OCI-M1 (cell line): ENCODE measurements at places on chromosomes 5 and 9.
A peak's percentile ranks its signal among the peaks of the same experiment; 100 is the strongest.

DNA sequence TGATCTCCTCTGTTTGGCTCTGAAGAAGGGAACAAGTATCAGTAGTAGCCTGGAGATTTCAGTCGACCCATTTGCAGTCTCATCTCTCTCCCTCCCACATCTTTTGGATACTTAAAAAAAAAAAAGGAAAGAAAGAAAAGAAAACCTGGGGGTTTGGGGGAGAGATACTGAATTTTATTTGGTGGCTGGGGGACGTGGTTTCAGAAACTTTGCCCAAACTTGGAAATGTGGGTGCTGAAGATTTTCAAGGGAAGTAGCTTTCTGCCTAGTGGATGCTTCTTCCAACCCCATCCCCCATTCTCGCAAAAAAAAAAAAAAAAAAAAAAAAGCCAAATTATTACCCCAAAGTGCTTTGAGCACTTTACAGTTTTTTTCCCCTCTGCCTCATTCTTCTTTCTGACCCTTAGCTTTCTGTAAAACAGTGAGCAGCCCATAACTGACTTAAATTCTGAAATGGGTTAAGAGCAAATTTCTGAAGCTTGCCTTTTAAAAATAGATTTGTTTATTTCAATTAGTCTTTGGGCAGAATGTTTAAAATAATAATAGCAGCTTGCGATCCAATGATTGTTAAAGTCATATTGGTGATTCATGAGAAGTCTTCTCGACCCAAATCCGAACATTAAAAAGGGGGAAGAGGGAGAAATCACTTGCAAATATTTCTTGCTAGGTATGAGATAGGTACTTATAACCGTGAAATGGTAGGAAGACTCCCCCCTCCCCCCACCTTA is 894 bp downstream of the FST start:
- DNase-seq, result peak; percentile 60

- DNase-seq, result no peak
Observed at GRCh38 chr5:41797662-41798061, 72.6 kb downstream of the OXCT1 start.

DNA sequence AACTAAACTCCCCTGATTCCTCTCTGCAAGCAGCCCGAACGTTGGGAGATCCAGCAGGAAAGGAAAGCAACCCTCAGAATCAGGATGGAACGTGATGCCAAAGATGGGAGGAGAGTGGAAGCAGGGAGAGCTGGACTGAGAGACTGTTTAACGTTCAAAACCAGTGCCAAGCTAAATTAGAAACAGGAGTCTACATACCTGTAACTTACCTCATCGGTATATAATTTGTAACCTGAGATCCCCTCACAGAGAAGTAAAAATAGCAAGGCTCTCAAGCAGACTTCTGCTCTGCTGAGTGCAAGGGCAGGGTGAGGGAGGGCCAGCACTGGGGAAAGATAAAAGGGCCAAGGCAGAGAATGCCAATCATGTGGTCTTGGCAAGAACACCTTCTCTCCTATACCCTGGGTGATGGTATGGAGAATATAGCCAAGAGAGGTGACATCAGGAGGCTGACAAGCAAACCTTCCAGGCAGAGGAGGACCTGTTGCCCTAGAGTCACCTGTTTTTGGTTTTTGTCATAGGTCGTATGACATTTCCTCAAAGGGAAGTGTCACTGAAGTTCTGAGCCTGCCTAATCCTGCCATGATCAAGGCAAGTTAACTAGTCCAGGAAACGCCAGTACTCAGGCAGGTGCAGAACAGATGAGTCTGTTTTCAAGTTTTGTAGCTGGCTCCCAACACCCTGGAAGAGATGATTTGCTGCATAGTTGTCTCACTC is 472.0 kb downstream of the NFIB start:
- DNase-seq, result no peak

- DNase-seq, result no peak
Observed at GRCh38 chr5:101338226-101338625, 435.1 kb upstream of the ST8SIA4 start.

DNA sequence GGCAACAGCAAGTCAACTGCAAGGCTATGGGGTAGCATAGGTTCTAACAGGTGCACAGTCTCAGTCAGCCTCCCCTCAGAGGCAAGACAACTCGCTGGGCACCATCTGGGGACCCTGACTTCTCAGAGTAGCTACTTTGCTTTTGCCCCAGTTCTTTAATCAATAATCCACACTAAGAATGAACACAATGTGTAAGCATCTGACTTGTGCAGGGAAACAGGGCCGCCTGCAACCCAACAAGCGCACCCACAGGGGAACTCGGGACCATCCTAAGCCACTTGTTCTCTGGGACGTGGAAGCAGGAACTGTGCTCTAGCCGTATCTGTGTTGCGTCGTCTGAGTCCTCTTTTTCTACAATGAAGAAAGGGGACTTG is 1.9 kb downstream of the MOB3B start:
- no peak for DNase-seq

DNA sequence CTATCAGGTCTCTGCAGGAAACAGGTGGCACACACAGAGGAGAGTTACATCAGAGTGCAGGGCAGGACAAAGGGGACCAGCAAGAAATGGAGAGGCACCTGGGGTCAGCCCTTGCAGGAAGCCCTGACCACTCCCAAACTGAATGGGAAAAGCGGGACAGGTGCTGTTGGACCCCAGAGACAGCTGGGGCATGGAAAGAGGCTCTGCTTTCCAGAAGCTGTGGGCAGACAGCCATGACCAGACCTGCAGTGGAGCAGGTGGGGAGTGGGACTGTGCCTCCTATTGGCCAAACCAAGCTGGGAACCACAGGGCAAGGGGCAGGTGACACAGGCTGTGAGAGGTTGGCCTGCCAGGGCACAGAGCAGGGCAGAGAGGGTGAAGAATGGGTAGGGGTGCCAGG is 125.8 kb downstream of the BOD1 start:
- no peak for DNase-seq

GRCh38 chr5:2524620-2525019 is 226.9 kb downstream of the IRX2 start:
- DNase-seq, result no peak

DNA sequence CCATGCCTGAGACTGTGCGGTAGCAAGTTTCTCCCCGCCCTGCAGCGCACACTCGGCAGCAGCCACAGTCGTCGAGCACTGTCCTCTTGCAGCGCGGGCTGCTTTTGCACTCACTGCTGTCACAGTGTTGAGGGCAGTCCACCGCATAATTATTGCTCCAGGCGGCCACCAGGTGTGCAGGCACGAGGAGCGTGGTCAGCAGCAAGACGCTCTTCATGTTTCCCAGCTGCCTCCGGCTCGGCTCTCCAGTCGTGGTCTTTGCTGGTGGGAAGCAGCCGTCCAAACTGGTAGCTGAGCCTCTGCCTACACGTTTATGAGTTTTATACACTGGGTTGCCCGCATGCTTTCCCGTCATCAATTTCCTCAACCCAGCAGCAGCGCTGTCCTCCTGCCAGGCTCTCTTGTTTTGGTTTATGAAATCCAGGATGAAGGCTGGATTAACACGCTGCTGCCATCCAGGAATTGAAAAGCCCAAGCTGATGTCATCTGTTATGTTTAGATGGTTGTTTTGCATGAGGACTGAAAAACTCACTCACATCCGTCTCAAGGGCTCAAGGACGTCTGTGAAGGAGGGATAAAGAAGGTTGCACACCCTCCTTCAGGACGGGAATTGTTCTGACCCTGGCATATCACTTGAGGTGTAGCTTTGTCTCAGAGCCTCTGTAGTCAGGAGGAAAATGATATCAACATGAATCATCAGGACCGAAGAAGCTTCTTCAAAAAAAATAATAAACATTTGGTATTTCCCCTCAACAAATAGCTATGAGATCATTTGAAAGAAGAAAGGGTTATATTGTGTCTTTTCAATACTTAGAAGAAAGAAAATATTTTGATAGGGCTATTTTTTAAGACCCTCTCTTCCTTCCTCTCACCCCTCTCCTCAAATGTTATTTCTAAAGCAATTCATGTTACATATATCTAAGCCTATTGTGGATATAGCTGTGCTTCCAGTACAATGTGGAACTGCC is at the start of gene ESM1:
TSS of gene ESM1 (minus strand) at position 293 of the 968 bp plus-strand sequence. CDS start at position 217, 76 bp downstream.
- no peak for DNase-seq

- DNase-seq, result no peak
Observed at GRCh38 chr5:159854916-159855315, 61.4 kb upstream of the ADRA1B start.

- no peak for DNase-seq
Observed at GRCh38 chr9:117938086-117938485, 233.9 kb downstream of the TLR4 start.

- no peak for DNase-seq
Observed at GRCh38 chr5:134038138-134038537, 33.4 kb upstream of the VDAC1 start.

GRCh38 chr9:116027511-116027910 is 126.1 kb upstream of the PAPPA start:
- DNase-seq, result peak; percentile 64

GRCh38 chr9:75712700-75713099 is 177.8 kb upstream of the PCSK5 start:
- no peak for DNase-seq

- DNase-seq, result peak; percentile 0
Observed at GRCh38 chr5:123344816-123345426, 78.3 kb downstream of the CEP120 start.

- no peak for DNase-seq
Observed at GRCh38 chr9:17018540-17019196, 116.2 kb upstream of the CNTLN start.

DNA sequence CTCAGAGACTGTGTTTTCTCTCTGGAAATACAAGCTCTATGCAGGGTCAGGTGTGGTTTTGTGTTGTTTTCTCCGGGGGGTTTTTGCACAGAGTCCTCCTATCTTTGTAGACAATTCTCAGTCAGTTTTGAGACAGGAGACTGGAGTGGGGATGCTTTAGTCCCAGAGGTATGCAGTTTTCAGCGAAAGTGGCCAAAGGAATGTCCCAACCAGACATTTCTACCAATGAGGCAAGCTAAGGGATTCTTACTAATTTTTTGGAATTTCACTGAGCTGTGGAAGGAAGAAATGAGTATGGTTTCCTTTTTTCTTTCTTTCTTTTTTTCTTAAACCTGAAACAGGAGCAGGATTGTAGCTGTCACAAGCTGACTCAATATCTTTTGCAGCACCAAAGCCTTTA is 35.3 kb upstream of the PLPP1 start:
- DNase-seq, result no peak

- no peak for DNase-seq
Observed at GRCh38 chr5:16617274-16617968, 624 bp upstream of the RETREG1 start.

- DNase-seq, result no peak
Observed at GRCh38 chr5:119398727-119399466, 43.1 kb downstream of the TNFAIP8 start.

- no peak for DNase-seq
Observed at GRCh38 chr5:6557807-6558575, 74.9 kb downstream of the NSUN2 start.

GRCh38 chr9:69877852-69878514 is 57.4 kb downstream of the CFAP95 start:
- peak; percentile 69 for DNase-seq

DNA sequence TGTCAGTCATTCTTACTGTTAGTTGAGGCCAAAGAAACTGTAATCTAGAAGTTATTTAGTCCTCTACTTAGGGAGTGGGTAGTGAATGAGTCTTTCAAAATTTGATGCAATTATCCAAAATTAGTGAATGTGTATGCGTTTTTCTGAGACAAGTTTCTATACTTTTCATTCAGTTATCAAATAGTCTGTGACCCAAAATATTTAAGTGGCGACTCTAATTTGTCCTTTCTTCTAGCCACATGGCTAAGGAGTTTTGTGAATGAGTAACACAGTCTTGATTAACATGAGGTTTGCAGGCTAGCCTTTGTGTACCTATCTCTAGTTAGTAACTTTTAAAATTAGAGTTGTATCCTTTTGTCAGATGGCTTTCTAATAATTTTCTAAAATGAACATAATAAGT is 45.6 kb downstream of the COMMD10 start:
- DNase-seq, result no peak

DNA sequence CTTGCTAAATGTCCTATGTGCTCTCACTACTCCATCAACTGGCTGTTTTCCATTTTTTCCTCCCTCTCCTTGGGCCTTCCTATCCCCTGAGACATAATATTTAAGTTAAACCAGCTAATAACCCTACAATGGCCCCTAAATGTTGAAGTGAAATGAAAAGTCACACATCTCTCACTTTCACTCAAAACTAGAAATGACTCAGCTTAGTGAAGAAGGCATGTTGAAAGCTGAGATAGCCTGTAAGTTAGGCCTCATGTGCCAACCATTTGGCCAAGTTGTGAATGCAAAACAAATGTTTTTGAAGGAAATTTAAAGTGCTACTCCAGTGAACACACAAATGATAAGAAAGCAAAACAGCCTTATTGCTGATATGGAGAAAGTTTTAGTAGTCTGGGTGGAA is 48.8 kb upstream of the CDH10 start:
- no peak for DNase-seq

- DNase-seq, result no peak
Observed at GRCh38 chr5:76946090-76946489, 6.8 kb upstream of the CRHBP start.

GRCh38 chr9:22682961-22683699 is 236.5 kb downstream of the DMRTA1 start:
- peak; percentile 62 for DNase-seq

DNA sequence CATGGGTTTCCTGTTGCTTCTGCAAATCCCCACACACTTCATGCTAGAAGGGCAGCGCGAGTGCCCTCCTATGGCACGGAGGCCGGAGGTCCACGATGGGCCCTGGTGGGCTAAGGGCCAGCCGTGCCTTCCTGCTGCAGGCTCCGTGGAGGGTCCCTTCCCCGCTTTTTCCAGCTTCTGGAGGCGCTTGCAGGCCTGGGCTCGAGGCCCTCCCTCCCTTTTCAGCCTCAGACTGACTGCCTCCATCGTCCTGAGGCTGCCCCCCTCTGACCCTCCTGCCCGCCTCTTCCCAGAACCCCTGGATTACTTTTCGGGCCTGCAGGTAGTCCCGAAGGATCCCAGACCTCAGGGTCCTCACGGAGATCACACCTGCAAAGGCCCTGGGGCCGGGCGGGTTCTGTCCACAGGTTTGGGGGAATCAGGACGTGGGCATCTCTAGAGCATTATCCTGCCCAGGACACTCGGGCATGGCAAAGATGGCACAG is 3.2 kb upstream of the TERT start:
- no peak for DNase-seq

DNA sequence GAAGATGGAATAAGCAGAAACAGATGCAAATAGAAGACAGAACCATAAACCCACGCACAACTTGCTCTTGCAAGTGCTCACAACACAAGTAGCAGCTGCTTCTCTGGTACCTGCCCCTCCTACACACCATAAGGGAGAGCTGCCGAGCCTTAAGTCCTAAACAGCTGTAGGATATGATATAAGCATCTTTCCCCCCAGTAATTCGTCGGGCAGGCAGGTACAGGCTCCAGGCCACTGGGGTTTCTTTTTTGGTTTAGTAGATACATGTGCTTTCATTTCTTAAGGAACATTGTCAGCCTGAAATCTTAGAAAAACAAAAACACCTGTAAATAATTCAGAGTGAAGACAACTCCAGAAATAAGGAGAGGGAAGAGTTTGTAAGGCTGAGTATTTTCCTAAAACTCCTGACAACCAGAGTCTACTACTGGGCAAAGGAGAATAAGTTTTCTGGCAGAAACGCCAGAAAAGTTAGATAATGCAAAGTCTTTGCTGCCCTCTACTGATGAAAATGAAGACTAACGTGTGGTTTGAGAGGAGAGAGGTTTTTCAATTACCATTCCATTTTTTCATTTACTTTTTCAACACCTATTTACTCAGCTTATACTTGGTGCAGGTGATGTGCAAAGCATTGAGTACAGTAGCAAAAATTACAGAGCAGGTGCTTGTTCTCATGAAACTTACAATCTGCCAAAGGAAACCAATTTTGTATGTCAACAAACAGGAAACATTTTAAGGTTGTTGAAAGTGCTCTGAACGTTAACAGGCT is 20.1 kb upstream of the TCERG1 start:
- peak; percentile 79 for DNase-seq
